ENCODE measurements at places on chromosomes 2 and 18.

GRCh38 chr2:66547887-66548286 is 113.0 kb downstream of the MEIS1 start:
- DNase-seq = peak; percentile 73

DNA sequence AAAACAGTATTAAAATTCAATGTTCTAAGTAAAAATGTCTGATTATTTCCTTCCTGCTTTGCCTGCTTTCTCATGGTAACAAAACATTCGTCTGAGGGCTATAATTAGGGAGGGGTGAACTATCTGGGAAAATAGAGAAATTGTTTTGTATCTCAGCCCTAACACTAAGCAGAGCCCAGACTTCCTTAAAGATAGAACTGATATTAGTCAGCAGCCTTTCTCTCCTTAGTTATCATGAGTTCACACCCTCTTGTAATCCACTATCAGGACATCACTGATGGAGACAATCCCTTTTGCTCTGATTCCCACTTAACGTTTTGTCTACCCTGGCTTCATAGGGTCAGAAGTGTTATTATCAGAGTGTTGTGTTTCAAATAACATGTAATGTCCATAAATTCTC is 701.1 kb upstream of the ZEB2 start:
- peak; percentile 31 for DNase-seq

- no peak for DNase-seq
Measured at GRCh38 chr2:121596221-121597080, 52.8 kb downstream of the CLASP1 start.

DNA sequence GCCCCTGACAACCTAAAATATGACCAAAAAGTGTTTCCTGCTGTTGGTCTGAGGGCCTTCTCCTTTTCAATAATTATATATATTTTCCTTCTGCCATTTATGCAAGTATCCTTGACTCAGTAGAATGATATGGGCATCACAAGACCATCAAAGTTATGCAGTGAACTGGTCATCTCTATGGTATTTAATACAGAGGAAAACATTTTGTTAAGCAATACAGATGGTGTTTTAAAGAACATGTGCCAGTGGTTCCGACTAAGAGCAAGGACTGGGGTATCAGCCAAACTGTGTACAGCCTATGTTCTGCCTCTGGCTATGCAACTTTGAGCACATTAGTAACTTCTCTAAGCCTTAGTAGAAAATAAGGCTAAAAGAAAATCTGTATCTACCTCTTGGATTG is 179.0 kb downstream of the TRABD2A start:
- DNase-seq = no peak

DNA sequence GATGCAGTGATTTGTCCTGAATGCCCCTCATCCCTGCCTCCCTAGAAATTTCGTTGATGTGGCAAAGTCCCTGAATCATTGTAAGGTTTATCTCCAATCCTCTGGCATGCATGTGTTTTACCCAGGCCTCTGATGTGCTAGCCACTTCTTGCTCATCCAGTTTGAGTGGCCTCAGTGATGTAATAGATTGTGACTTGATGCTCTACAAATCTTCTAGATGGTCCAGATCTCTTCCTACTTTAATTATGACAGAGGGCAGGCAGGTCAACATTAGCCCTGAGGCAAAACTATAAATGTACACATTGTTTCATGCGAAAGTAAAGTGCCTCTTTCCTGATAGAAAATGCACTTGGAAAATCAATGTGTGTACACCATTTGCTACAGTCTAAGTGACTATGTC is 54.5 kb downstream of the LONRF2 start:
- no peak for DNase-seq

GRCh38 chr18:40407909-40408308 is 1547.1 kb upstream of the PIK3C3 start:
- no peak for DNase-seq

DNA sequence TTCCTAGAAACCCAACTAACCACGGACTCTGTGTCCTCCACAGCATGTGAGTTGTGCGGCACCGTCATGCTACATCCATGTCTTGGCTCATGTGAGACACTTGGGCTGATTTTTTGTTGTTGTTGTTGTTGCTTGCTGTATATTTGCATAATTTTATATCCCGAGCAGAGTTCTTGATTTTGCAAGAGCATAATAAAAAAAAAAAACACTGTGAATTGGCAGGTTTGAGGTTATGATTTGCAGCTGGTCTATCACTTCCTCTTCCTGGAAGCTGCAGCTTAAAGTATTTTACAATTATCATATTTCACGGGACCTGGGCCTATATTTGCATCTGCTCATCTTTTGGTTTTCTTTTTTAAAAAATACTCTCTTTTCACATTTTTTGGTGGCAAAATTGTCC is 142.3 kb upstream of the NRP2 start:
- DNase-seq = no peak

DNA sequence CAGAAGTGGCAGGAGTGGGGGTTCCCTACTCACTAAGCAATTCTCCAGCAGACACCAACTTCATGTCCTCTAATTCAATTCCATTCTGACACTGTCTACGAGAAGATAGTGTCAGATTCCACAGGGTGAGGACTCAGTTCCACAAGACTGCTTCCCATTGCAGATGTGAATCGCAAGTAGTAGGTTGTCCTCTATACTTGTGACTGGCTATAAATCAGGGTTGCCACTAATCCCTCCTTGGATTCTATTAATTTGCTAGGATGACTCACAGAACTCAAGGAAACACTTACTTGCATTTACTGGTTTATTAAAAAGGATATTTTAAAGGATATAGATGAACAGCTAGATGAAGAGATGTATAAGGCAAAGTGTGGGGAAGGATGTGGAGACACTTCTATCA is 184.1 kb upstream of the ACVR2A start:
- no peak for DNase-seq

- no peak for DNase-seq
Measured at GRCh38 chr2:166293984-166294383, 81.8 kb downstream of the SCN9A start.

DNA sequence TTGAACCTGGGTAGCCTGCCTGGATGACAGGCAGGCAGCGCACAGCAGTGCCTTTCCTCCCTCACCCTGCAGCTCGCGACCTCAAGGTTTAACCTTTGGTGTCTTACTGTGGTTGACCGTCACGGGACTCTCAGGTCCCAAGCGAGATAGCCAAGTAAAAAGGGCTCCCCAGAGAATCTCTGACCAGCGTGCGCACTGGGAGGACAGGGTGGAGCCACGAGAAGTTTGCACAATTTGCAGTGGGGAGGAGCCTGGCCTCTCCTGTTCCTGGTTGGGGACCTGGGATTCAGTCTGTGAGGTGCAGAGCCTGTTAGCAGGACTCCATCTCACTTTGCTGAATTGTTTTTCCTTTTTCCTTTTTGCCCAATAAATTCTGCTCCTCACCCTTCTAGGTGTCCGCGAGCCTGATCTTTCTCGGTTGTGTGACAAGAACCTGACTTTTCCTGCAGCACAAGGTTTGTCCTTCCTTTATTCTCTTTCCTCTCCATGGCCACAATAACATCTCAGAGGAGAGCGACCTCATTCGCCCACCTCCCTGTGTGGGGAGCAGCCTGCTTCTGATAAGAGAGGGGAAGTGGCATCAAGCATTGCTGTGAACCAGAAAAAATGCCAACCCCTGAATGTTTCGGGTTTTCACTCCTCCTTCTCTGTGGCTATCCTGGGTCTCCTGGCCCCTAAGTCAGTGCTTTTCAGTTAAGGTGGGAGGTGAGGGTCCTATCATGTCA is 36.2 kb downstream of the POU3F3 start:
- DNase-seq = no peak

DNA sequence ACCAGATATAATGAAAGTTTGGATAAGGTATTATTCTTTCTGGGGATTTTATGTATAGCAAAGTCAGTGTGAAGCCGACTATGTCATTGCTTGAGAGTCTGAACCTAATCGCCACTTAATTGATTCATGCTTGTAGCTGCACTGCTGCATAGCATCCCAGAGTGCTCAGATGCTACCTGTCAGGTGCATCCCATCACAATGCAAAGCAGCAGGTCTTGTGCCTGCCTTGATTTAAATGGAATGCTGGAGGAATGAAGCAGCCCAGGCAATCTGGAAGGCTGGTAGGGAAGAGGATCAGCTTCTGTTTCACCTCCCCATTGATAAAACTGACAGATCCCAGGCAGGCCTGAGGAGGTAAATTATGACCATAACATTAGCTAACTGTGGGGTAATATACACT is 40.4 kb upstream of the ATIC start:
- DNase-seq = no peak

GRCh38 chr2:17461087-17461475 is 57.2 kb downstream of the RAD51AP2 start:
- no peak for DNase-seq

DNA sequence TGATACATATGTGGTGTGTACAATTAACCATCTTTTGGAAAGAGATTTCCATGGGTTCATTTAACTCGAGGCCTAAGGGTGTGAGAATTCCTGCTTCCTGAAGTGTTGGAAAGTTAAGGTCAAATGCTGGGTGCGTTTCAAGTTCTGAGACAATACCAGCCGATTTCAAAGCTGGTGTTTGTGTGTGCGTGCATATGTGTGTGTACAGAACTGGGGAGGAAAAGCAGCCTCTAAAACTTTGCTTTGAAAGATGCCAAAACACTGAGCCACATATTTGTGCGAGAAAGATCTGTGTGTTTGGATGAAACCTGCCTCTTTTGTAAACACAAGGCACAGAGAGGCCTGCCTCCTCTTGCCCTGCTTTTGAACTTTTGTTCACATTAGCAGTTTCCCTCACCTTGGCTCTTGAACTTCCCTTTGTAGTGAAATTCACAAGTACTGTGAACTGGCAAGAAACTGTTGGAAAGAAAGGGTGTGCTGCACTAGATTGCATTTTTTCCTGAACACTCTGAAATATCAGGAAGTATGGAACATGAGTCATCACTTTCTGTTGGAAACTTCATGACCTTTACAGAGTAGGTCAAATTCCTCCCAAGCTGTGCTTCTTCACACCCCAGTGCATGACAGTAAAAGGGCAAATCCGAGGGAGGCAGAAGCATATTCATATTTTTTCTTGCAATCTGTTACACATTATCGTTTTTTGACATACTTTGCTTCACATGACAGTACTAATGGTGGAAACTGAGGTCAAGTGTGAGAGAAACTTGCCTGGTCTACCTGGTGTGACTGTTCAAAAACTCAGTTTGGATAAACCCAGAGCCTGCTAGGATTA is 20.0 kb upstream of the CAVIN2 start:
- no peak for DNase-seq

DNA sequence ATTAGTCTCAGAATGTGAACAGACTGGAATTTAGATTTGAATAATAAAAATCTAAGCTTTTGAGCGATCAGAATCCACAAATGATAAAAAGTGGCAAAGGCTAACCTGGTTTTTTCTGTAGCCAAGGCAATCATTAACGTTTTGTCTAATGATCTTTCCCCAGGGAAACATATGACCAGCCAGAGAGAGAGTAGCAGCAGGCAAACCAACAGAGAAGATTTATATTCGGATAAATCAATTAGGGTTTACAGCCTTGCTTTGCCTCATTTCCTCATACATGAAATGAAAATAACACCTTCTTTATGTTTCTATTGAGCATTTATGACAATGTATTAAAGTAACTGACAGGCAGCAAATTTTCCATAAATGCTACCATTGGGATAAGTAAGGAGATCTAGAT is 14.5 kb downstream of the TIA1 start:
- DNase-seq = no peak

All from NCI-H1436 (cell line).